Stimulated activated CD4-positive, alpha-beta T cell treated with anti-CD3 and anti-CD28 coated beads, Interleukin-1b, Interleukin-23, amount 100 ng/mL, for 24 hours (primary cell): ENCODE measurements at places on chromosomes 11 and 22.

DNA sequence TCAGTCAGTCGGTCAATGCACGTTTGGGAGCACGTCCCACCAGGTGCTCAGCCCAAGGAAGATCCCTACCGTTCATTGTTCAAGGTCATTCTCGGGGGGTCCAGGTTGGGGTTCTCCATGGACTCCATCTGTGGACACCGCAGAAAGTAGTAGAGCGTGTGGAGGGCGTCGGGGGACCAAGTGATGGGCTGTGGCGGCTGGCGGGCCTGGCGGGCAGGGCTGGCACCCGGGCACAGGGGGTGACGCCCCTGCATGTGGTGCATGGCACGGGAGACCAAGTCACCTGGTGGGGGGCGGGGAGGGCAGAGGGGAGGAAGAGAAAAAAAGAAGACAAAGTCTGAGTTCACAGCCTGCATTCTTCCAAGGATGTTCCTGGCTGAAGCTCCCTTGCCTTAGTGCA is 91.8 kb downstream of the NAT10 start:
- no peak for DNase-seq

- DNase-seq, result no peak
These were observed 50.9 kb upstream of the RRAS2 start for GRCh38 chr11:14409891-14410290.

DNA sequence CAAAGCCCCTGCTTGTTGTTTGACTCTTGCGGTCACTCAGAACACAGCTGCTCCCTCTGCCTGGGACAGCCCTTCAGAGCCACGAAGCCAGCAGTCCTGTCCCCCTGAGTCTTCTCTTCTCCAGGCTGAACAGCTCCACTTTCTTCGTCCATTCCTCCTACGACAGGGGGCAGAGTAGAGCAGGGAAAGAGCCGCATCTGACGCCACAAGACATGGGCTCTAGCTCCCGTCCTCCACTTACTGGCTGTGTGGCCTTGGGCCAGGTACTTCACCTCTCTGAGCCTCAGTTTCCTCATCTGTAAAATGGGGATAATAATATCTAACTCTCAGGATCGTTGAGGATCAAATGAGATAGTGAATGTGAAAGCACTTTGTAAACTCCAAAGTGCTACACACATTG is 29.9 kb downstream of the CHRDL2 start:
- DNase-seq, result no peak

- DNase-seq, result no peak
These were observed 13.0 kb upstream of the OPCML start for GRCh38 chr11:133545199-133545803.

- DNase-seq, result no peak
These were observed 21.6 kb upstream of the TMEM191C start for GRCh38 chr22:21445437-21446127.

DNA sequence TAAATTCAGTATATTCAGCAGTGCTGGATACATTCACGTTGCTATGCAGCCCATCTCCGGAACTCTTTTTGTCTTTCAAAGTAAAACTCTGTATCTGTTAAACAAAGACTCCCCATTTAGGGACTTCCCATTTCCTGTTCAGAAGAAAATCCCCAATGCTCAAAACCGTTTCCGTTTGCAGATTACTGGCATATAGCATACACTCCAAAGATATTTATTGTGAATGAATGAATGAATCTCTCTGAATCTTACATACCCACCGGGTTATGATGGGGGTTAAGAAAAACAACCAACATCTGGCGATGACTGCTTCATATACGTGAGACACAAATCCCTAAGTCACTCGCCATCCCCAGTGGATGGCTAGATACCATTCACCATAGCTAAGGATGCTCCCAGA is 1.6 kb downstream of the THY1 start:
- DNase-seq, result no peak

GRCh38 chr22:28750471-28750881 is 8.6 kb downstream of the HSCB start:
- no peak for DNase-seq

DNA sequence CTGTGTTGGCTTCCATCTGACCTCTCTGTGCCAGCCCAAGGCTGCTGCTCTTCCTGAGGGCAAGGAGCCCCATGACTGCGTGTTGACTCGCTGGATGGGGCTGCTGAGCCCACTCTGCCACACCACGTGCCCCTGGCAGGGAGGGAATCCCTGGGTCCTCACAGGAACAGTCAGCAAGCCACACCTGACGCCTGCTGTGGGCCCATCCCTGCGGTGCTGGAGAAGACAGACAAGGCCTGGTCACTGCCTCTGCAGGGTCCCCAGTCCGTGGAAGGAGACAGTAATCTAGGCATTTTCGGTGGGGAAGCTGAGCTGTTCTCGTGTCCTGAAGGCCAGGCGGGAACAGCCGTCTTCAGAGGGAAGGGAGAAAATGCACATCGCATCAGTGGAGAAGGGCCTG is 10.6 kb upstream of the PPP6R3 start:
- no peak for DNase-seq

DNA sequence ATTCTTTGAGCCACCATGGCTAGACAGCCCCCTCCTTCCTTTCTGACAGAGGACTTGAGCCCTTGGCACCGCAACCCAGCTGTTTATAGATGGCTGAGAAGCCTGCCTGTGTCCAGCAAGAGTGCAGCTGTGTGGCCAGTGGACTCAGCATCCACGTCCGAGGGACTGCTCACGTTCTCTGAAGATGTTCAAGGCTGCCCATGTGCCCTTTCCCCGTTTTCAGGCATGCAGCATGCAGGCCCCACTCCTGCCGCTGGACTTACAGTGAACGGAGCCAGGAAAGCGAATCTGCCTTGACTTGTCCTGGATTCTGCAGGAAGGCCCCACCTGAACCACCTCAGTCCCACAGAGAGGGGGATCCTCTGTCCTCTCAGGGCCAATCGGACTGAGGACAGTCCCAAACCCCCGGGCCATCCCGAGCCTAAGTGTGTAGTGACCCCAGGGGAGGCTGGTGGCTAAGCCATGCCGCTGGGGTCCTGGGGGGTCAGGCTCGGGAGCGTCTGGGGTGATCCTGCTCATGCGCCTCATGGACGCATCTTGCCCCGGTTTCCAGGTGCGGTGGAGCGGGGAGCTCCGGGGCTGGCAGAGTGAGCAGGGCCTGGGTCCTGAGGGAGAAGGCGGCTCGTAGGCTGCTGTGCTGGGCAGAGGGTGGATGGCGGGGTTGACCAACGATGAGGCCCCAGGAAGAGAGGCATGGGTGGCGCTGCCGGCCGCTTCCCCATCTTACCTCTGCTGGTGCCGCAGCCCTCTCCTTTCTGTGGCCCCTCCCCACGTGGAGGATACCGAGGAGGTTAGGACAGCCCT is 170.7 kb downstream of the CTTN start:
- no peak for DNase-seq

DNA sequence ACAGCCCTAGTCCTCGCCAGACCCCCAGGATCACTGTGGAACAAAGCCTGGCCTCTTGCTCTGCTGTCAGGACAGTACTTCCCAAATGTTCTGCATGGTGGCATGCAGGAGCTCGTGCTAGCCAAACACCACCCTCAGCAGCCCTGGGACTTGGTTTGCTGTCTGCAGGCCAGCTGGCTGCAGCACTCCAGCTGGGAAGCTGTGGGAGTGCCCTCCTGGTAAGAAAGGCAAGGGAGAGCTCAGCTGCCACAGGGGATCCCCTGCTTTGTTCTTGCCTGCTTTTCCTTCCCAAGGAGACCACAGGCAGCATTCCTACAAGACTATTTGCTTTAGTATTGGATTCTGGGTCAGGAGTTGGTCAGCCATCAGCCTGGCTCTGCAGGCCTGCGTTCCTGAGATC is 27.9 kb downstream of the TCIRG1 start:
- no peak for DNase-seq

GRCh38 chr11:118311518-118311917 is 7.0 kb downstream of the CD3E start:
- DNase-seq, result no peak

DNA sequence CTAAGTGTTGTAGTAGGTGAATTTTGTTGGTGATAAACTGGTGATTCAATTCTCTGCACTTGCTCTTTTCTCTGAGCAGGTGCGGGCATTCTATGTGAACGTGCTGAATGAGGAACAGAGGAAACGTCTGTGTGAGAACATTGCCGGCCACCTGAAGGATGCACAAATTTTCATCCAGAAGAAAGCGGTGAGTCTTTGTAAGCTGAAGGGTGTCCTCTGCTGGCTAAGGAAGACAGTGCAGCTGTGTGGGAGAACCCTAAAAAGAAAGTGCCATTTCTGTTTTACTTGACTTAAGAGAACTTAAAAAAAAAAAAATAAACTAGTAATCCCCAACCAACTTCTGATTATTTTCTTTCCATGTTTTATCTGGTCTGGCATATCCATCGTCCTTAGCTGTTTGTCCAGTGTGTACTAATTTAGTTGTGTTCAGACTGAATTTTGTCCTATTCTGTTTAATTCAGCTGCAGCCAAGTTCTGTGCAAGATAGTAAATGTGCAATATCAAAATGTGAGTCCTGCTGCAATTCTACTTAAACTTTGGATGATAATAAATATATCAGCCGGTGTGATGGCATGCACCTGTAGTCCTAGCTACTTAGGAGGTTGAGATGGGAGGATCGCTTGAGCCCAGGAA is 29.6 kb downstream of the CAT start:
- DNase-seq, result no peak

DNA sequence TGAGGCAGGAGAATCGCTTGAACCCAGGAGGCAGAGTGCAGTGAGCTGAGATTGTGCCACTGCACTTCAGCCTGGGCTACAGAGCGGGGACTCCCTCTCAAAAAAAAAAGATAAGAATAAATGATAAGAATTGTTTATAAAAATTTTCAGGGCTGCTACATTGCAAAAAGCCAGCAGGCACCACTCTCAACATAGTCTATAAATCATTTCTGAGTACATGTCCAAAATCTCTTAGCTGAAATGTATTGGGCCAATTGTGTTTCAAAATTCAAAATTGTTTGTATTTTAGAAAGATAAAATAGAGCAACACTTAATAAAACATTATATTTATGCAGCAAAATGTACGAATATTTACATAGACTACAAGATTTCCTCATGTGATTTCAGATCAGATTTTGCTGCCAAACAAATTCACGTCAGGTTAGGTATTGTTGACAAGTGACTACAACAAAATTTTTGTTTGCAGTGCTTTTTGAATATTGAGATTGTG is 13.9 kb downstream of the PGR start:
- DNase-seq, result no peak

GRCh38 chr11:84128840-84129239 is 842.7 kb upstream of the CCDC90B start:
- DNase-seq, result no peak

DNA sequence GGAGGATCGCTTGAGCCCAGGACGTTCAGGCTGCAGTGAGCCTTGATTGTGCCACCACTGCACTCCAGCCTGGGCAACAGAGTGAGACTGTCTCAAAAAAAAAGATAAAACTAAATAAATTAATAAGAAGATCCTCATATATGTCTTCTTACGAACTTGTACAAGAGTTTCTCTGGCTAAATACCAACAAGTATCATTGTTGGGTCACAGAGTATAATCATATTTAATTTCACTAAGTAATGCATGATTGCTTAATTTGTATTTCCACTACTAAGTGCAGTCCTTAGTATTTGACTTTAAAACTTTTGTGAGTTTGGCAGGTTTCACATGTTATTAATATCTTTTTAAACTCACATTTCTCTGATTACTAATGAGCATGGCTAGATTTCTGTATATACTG is 60.9 kb downstream of the PACS1 start:
- no peak for DNase-seq

- DNase-seq, result no peak
These were observed 30.7 kb downstream of the PRR5L start for GRCh38 chr11:36326524-36327419.

DNA sequence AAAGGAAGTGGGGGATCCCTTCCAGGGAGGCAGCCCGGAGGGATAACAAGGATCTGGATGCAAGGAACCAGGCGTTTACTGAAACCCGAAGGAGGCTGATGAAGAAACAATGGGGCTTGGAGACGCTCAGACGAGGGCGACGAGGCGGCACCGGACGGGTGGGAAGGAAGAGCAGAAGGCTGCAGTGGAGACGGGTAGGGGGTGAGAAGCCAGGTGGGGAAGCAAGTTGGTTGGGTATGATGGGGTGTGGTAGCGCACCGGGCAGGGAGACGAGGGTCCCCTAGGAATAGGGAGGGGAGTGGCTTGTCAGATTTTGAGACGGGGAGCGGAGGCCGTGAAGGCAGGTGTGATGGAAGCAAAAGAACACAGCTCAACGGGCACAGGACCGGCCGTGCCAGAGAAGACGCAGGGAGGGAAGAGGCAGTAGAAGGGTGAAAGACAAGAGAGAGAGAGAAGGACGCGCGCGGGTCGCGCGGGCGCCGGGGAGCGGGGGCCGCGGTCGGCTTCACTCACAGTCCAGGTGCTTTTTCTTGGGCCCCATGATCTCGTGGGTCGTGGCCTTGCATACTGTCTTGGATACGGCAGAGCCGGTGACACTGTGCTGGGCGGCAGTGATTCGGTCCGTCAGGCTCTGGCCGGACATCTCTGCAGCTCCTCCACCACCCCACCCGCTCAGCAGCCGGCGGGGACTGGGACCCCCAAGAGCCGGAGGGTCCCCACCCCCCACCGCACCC is 579 bp downstream of the PICALM start:
- no peak for DNase-seq

- no peak for DNase-seq
These were observed 11.9 kb downstream of the APOL2 start for GRCh38 chr22:36227396-36227795.

GRCh38 chr22:24068717-24069297 is 57.7 kb downstream of the CABIN1 start:
- DNase-seq, result no peak

- DNase-seq, result no peak
These were observed 4.9 kb upstream of the KRTAP5-6 start for GRCh38 chr11:1691878-1692707.

DNA sequence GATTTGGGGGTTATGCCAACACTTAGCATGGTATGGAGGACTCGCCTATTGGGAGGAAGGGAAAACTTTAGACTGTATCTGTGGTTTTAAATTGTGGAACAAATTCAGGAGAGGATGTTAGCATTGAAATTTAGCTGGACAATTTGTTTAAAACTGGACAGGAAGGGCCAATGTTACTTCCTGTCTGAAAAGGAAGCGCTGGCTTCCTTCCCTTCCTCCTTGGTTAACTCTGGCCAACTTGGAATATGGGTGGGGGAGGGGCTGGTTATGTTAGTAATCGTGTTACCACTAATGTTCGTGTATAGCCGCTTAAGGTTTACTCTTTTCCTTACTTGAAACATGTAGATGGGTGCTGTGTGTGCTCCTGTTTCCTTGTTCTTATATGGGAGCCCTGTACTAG is 13.9 kb downstream of the CTNND1 start:
- DNase-seq, result no peak

DNA sequence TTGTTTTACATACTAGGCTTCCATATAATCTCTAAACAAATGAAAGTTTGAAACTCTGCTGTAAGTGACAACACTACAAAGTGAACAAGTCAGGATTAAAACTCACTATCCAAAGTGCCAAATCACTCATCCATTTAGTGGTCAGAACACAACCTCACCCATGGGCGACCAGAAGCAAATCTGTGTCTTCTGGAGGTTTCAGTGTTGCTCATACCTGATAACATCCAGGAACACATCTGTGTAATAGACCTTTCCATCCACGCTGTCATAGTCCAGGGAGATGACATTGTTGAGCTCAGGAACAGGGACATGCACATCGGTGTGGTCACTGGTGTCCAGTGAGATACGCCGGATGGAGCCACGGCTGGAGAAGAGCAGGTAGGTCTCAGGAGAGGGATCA is 28.5 kb upstream of the CKAP5 start:
- no peak for DNase-seq

- DNase-seq, result no peak
These were observed 10.8 kb upstream of the TCF20 start for GRCh38 chr22:42281284-42281683.

- DNase-seq, result no peak
These were observed 91.3 kb downstream of the MYEOV start for GRCh38 chr11:69385144-69385820.

GRCh38 chr11:128632141-128632791 is 44.9 kb upstream of the ETS1 start:
- no peak for DNase-seq
